ENCODE measurements at places on chromosomes 6 and 20. TPM values are rescaled to one million over a fixed set of nuclear protein-coding genes. Genes with fewer than 3 reads are reported as not detected.

The CLPSL2 gene
- not detected for total RNA-seq

The SLC44A4 gene
- not detected for total RNA-seq

The HTR1E gene
- total RNA-seq = not detected

The WFDC10B gene
- not detected for total RNA-seq

The ME1 gene
- 26.0 TPM for total RNA-seq

The SIRPD gene
- total RNA-seq = not detected

The C2 gene
- 2.8 TPM for total RNA-seq

The EPB41L2 gene
- total RNA-seq = 115 TPM

The ANKRD60 gene
- total RNA-seq = not detected

The LST1 gene
- total RNA-seq = not detected

The LSM14B gene
- 64.0 TPM for total RNA-seq
